ENCODE measurements at places on chromosomes 3 and 15.

- DNase-seq: no peak
Observed at GRCh38 chr3:192273001-192273696, 454.2 kb downstream of the FGF12 start.

GRCh38 chr3:171365489-171365888 lies 94.7 kb downstream of the TNIK start:
- no peak for DNase-seq

DNA sequence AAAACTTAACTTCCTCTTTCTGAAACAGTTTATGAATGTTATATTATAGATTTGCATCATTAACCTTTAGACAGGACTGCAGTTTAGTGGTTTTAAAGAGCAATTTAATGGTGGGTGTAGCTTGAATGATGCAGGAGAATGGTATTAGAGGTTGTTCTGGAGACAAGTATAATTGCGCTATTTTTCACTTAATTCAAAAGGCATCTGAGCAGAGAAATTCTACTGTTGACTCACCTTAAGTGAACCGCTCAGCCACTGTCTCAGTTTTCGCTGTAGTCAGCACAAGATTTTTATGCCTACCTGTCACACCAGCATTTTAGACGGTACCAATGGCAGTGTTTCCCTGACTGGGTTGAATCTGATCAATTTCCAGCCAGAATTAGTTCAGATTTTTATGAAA lies 348.8 kb upstream of the DCBLD2 start:
- no peak for DNase-seq

DNA sequence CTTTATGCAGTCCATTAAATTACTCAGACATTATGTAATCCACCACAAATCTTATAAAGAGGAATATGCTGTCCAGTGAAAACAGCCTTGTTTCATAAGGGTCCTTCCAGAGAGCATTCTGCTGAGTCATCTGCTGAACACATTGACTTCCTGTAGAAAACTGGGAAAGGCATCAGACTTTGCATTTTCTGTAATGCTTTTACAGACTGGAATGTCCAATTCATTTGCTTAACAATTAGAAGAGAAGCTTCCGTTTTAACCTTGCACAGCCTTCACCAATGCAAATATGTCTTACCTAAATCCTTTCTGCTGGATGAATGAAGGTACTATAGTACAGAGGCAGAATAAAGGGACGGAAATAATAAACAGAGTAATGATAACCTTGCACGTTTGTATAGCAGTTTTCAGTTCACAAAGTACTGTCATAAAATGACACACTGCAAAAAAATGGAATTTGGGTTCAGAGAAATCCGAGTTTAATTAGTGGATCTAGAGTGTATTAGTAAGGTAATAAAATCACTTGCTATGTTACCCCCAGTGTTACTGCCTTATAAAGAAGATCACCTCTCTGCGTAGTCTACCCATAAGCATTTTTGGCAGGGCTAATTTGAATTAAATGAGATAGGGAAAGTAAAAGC lies 301.5 kb downstream of the PYDC2 start:
- DNase-seq: no peak

- no peak for DNase-seq
Observed at GRCh38 chr15:88622605-88622975, 1.4 kb downstream of the AEN start.

DNA sequence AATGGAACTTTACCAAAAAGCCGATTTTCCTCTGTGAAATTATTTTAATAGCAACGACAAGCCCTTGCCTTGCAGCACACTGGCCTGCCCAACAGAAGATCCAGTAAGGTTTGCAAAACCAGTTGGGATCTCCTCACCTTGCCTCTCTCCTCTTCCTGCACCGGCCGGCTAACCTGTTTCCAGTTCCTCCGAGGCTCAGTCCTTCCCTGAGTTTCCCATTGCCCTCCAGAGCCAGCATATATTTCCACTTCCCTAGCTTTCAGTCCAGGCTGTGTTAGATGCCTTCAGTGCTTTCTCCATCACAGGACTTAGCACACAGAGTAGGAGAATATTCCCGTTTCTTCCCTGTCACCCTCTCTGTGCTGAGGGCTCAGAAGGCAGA lies 60.3 kb downstream of the NOX5 start:
- no peak for DNase-seq

DNA sequence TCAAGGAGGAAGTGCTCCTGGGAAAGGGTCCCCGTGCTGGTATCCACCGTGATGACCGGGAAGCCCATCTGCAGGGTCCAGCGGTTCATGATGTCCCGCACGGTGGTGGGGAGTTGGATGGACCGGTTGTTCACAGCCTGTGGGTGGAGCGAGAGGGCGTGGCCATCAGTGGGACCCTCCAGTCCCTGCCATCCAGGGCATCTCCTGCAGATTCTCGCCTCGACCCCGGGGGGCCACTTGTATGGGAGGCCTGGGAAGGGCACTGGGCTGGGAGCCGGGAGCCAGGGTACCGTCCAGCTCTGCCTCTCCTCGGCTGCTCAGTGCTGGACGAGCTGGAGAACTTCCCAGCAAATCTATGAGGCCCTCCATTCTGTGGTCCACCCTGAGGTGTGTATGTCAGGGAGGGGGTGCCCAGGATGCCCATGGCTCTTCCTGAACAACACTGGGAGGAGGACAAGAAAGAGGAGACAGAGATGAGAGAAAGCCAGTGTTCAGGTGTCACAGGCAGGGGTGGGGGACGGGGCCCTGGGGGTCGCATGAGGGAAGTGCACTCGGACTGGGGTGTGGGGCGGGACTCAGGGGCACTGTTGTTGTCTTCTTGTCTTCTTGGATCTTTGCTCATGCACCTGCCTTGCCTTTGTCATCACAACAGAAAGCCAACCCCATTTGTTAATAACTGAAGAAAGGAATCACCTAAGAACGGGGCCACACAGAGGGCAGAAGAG lies 13.0 kb downstream of the ANPEP start:
- DNase-seq: no peak

- no peak for DNase-seq
Observed at GRCh38 chr3:176079785-176080184, 1117.5 kb downstream of the TBL1XR1 start.

- no peak for DNase-seq
Observed at GRCh38 chr3:190086191-190086590, 34.5 kb downstream of the P3H2 start.

DNA sequence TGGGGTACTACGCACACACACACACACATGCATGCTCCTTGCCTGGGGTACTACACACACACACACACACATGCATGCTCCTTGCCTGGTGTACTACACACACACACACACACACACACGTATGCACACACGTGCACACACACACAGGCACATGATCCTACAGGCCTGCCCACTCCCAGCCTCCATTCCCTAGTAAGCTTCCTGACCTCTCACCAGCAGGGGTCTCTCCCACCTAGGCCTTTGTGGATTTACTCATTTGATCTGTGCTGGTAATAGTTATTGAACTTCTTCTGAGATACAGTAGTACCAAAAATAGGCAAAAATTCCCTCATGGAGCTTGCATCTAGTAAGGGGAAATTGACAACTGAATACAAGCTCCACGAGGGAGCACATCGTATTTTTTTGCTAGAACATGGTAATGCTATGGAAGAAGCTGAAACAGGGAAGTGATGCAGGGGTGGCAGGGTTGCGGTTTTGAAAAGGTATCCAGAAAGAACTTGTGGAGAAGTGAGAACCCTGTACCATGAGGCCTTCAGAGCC lies 19.1 kb downstream of the TTC21A start:
- no peak for DNase-seq

DNA sequence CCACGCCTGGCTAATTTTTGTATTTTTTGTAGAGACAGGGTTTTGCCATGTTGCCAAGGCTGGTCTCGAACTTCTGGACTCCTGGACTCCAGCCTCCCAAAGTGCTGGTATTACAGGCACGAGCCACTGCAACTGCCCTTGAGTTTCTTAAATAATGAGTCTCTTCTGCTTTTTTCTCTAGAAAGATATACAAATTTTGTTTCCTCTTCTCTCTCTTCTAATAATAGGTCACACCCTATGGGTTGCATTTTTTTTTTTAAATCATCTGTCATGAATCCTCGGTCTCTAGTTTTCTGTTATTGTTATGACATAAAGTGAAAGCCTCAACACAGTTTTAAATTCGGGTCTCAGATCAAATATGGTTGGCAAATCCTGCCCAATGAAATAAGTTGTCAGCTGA lies 111.2 kb downstream of the IL12A start:
- no peak for DNase-seq

GRCh38 chr3:23221136-23221535 lies 18.0 kb downstream of the UBE2E2 start:
- DNase-seq: no peak

GRCh38 chr3:183295211-183295610 lies 42.2 kb downstream of the B3GNT5 start:
- no peak for DNase-seq

- no peak for DNase-seq
Observed at GRCh38 chr15:84764989-84765388, 16.6 kb downstream of the ZNF592 start.

All from stimulated activated CD4-positive, alpha-beta T cell treated with anti-CD3 and anti-CD28 coated beads, Interleukin-12 subunit alpha, Interleukin-12 subunit beta, amount 100 ng/mL, for 48 hours (primary cell).